ENCODE measurements at places on chromosomes 5 and 9.
A peak's percentile ranks its signal among the peaks of the same experiment; 100 is the strongest.

DNA sequence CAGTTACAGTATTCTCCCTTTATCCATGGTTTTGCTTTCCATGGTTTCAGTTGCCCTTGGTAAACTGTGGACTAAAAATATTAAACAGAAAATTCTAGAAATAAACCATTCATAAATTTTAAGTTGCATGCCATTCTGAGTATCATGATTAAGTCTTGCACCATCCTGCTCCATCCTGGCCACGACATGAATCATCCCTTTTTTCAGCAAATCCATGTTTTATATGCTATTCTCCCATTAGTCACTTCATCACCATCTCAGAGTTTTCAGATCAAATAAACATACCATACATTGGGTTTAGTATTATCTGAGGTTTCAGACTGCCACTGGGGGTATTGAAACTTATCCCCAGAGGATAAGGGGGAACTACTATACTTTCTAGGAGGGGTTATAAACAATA, 234.4 kb upstream of the ATP10B start:
- no peak for DNase-seq

GRCh38 chr5:130545291-130545690, 619.8 kb downstream of the HINT1 start:
- DNase-seq, result no peak

GRCh38 chr5:33601881-33602280, 161.1 kb downstream of the TARS1 start:
- DNase-seq, result no peak

- DNase-seq, result no peak
Observed at GRCh38 chr5:169178274-169178673, 122.7 kb downstream of the SLIT3 start.

GRCh38 chr5:102857076-102857818, 102.1 kb downstream of the PAM start:
- DNase-seq, result no peak

DNA sequence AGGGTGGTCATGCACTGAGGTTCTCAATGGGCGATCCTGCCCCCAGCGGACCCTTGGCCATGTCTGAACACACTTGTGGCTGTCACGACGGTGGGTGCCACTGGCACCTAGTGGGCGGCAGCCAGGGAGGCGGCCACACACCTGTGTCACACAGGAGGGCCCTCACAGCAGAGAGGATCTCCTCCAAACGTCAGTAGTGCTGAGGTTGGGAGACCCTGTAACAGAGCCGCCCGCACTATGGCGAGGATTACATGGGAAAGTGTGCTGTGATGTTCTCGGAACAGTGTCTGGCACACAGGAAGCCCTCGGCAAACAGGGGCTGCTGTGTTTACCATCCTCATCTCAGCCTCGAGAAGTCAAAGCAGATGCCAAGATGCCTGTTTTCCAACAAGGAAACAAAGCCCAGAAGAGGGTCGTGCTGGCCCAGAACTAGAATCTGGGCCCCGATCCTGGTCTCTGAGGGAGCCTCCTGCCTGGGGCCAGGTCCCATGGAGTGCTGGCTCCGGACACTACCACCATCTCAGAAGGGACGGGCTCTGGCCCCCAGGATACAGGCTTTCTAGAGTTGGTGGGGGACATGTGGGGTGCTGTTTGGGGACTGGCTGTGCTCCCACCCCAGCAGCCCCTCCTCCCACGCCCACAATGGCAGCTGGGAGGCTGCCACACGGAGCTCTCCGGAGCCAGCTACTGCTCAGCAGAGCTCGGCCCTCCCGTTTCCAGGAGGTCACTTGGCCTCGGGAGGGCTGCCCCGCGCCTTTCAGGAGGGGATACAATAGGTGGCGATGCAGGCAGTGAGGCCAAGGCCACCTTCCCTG, 48.2 kb downstream of the DBH start:
- no peak for DNase-seq

DNA sequence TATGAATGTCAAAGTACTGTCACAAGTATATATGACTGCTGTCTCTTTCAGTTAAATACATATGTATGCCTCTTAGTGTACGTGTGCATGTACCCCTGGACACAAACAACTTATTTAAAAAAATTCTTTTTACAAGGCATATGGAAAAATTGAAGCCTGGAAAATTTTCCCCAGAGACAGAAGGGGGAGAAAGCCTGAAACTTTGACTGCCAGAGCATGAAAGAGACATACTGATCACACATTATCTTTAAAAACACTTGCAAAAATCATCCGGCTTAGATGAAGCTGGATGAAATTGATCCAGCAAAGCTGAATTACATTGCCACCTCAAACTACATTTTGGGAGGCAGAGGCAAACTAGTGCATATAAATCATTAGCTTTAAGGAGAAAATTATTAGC, 88.0 kb upstream of the NFIB start:
- no peak for DNase-seq

- no peak for DNase-seq
Observed at GRCh38 chr5:74384851-74385250, 255.7 kb downstream of the ENC1 start.

DNA sequence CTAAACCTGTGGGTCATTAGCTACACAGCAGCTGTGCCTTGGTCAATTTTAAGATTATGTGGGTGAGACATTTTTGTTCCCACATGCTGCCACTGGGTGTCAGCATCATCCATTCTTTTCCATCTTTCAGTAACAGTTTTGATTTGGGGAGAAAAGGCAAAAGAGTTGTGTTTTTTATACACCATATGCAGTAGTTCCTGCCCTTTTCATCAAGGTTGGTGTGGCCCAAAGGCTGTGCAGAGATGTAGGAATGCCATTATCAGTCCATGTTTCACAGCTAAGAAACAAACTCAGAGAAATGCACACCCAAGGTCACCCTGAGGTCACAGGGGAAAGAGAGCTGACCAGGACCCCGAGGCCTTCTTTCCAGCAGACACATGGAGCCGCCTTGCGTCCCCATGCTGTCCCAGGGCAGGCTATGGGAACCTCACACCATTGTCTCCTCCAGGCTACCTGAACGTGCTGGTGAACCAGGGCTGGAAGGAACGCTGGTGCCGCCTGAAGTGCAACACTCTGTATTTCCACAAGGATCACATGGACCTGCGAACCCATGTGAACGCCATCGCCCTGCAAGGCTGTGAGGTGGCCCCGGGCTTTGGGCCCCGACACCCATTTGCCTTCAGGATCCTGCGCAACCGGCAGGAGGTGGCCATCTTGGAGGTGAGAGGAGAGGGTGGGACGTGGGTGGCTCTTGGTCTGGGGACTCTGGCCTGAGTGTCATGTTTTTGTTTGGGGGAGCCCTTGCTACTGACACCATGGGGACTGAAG, 27.8 kb upstream of the GRPEL2 start:
- DNase-seq, result peak; percentile 59

DNA sequence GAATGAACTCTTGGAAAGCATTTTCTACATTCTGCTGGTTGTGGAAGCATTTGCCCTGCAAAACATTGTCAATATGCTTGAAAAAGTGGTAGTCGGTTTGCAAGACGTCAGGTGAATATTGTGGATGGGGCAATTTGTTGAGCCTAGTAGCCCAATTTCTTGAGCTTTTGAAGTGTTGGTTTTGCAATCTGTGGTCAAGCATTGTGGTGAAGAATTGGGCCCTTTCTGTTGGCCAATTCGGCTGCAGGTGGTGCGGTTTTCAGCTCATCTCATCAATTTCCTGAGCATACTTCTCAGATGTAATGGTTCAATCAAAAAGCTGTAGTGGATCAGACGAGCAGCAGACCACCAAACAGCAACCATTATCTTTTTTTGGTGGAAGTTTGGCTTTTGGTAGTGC, 426.8 kb upstream of the CDH9 start:
- DNase-seq, result no peak

DNA sequence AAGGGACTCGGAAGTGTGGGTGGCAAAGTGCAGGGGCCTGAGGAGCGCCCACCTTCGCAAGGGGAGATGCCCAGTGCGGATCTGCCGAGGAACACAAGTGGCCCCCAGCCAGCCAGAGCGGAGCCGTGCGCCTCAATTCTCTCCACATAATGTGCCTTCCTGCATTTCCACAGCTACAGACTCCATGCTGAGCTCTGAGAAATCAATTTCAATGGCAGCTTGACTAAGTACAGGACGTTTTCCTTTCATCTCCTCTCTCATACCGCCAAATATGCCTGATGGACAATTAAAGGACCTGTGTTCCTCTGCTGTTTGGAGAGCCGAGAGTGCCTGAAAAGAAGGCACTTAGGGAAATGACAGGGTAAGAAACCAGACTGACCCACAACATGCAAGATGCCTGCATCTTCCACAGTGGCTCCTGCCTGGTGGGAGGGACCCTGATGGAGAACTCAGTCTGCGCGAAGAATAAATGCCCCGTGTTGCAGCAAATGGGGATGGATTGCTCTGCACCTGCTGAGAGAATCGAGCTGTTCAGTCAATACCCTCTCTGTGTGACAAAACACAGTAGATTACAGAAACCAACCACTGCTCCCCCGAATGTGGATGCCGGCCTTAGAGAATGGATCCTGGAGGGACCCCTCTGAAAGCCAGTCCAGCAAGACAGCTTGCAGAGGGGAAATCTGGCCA, 38.6 kb upstream of the OLFM1 start:
- DNase-seq, result no peak

- no peak for DNase-seq
Observed at GRCh38 chr5:27523629-27524028, 485.2 kb upstream of the CDH9 start.
